Ecto neural progenitor cell (in vitro differentiated cells): ENCODE measurements at places on chromosomes 13 and 19.
A peak's percentile ranks its signal among the peaks of the same experiment; 100 is the strongest.

GRCh38 chr13:113656003-113656588, 1.9 kb downstream of the ATP4B start:
- no peak for DNase-seq

DNA sequence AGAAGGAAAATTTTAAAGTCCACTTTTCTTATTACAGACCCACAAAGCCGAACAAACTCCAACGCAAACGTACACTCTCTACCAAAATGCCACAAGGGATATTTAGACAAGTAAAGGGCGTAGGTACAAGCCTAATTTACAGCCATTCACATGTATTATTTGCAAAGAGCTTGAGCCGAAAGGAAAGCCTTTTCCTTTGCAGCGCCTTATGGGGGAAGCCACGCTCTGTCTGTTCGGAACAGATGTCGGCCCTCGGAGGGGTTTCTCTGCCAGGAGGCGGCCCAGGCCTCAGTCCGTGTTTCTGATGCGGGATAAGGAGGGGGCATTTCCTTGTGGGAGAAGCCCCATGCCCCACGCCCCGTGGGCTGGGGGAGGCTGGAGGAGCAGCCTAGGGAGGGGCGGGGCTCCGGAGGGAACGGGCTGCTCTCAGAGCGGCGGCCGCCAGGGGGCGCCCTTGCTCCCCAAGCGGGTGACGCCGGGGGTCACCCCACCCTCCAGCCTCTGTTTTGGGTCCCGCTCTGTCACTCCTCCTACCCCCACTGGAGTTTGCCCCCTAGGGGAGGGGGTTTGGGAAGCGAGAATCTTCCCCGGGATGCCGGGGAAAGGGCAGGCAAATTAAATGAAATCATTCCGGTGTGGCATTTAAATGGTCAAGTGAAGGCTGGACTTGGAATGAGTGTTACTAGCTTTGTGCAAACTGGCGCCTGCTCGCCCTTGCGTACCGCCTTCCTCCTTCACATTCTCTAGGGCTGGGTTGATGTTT, 2.9 kb downstream of the HTR2A start:
- DNase-seq = peak; percentile 89

GRCh38 chr13:77168237-77168636, 141.3 kb upstream of the FBXL3 start:
- no peak for DNase-seq

DNA sequence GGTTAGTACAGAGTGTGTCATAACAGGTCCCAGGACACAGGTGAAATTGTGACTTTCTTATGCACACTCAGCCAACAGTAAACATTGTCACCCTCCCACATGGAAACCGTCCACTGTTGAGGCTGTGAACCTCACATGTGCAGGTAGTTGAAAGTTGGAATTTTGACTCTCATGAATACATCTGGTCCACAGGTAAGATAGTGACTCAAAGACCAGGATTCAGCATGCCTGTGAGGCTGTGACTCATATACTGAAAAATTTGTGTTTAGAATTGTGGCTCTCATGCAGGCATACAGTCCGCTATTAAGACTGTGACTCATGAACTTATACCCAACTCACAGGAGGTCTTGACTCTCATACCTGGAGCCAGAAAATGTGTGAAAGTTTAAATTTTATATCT, 67.8 kb downstream of the ZNF728 start:
- DNase-seq = no peak

GRCh38 chr19:35521124-35521743, 6.9 kb downstream of the SBSN start:
- DNase-seq = no peak

GRCh38 chr13:23609874-23610576, 39.8 kb downstream of the TNFRSF19 start:
- DNase-seq = no peak

DNA sequence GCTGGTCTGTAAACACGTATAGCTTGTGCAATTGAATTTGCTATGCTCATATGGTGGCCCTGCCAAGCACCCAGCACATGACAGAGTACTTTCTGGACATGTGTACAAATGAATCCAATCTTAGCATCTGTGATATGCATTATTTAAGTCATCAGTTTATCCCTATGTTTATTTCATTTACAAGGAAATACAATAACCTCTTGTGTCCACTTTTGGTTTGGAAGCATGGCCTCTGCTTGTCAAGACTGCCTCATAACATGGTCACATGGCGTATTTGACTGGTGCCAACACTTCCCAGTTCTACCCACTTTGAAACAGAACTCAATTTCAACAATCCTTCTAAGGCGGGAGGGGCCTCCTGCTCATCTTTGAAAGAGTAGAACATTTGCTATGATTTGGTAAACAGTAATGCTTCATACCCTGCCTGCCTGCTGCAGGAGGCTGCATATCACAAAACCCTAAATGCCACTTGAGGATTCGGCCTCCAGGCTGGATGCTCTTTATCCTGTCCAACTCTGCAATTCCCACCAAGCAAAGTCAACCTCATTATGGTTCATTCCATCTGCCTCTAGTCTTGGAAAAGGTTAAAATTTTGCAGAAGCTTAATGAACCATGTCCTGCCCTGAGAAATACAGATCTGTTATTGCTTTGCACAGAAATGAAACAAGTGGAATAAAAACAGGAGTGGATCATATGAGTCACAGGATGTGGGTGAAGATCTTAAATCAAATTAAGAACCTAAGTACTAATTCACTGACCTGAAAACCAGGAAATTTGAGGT, 151.3 kb downstream of the CYSLTR2 start:
- no peak for DNase-seq

DNA sequence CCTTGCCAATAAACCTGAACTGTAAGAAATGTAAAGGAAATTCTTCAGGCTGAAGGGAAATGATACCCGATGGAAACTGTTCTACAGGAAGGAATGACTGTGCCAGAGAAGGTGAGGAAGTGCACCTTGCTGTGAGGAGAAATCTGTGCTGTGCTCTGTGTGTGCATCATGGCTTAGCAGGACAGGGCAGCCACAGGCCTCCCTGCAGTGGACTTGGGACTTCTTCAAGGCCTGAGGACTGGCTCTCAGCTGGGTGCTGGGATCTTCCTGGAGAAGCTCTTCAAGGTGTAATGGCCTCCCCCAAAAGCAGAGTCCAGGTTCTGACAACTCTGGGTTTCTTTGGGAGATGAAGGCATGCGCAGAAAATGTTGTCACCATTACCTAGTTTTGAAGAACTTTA, 145.1 kb downstream of the UQCRFS1 start:
- no peak for DNase-seq

DNA sequence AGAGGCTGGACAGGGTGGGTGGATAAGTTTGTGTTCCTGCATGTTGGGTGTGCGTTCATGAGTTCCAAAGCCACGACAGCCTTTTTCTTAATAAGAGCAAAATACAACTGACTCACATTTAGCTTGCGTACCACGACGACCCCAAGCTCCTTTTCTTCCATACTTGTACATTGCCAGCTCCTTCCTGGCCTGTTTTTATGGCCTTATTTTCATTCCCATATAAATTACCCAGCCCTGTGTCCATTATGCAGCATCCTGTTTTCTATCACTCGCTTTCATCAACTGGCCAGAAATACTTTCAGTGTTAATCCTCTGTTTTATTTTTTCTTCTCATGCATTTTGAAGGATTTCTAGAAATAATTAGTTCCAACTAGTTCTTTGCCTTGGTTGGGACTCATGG, 499.1 kb downstream of the FOXO1 start:
- no peak for DNase-seq

DNA sequence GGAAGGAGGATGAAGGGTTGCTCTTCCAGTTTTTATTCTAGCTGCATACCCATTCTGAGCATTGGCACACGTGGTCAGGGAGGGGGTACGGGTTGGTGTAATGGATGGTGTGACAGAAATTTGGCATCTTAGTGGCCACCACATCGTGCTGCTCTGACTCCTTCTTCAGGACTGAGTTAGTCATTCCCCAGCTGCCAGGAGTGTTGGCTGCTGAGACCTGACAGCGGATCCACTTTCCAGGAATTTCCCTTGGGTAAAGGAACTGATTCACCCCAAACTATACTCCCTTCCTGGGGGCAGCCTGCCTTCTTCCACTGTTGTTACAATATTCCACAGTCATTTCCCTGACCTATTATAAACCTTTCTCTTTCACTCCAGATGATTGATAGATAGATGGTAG, 595.5 kb upstream of the KLHL1 start:
- no peak for DNase-seq

- DNase-seq = no peak
Observed at GRCh38 chr13:110722971-110723370, 9.5 kb downstream of the ING1 start.

GRCh38 chr13:25879466-25879865, 172.3 kb downstream of the SHISA2 start:
- no peak for DNase-seq

GRCh38 chr19:55165952-55166529, 372 bp downstream of the DNAAF3 start:
- peak; percentile 91 for DNase-seq

DNA sequence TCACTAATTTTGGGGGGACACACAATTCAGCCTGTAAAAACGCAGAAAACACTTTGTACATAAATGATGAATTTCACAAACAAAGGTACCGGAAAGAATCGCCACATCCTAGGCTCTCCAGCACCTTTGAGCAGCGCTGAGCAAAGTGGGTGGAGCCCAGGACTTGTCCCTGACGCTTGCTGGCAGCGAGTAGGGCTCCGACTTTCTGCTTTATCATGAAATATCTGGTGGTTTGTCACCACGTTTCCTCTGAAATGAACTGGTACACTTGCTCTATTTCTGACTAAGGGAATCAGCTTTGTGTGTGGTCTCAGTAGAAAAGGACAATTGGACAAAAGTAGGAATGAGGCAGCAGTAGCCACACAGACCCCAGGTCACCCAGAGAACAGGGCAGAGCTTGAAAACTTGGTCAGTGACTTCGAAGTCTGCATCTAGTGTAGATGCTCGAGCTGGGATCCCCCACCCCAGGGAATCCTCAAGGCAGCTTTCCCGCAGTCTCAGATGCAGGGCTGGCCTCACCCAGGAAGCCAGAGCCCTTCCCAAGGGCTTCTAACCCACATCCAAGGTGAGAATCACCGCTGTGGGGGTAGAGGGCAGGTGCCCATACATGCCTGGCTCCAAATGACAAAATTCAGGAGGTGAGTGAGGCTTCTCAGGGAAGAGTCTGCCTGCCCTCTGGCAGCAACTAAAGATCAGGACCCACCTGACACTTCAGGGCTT, 85.3 kb upstream of the SOX1 start:
- DNase-seq = no peak

DNA sequence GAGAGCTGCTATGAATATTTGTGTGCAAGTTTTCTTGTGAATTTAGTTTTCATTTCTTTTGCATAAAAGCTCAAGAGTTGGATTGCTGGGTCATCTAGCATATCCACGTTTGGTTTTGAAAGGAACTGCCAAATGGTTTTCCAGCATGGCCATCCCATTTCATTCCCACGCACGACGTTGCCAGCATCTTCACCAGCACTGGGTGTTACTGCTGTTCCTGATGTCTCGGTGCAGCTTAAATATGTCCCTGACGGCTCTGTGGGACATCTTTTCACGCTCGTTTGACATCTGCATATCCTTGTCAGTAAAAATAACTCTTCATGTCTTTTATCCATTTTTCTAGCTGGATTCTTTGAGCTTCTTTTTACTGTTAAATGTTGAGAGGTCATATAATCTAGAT, 123.7 kb downstream of the ATP11A start:
- no peak for DNase-seq

DNA sequence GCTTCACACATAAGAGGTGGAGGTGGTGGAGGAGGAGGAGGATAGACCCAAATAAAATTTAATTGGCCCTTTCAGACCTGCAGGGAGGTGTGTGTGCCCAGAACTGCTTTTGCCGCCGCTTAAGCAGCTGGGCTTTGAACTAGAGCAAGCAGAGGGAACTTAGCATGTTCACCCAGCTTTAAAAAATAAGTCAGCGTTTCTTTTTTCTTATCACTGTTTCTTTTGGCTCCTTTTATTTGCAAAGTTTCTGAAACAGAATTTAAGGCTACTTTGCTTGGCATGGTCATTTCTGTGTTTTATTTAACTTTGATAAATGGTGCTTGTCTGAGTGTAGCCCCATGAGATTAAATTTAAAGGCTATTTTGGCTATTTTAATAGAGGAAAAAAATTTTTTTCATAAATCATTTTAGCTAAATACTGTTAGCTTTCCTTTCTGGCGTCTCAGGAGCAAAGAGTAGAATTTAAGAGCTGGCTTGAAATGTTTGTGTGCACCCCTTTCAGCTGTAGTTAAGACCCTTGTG, 43.3 kb upstream of the RNF113B start:
- no peak for DNase-seq

DNA sequence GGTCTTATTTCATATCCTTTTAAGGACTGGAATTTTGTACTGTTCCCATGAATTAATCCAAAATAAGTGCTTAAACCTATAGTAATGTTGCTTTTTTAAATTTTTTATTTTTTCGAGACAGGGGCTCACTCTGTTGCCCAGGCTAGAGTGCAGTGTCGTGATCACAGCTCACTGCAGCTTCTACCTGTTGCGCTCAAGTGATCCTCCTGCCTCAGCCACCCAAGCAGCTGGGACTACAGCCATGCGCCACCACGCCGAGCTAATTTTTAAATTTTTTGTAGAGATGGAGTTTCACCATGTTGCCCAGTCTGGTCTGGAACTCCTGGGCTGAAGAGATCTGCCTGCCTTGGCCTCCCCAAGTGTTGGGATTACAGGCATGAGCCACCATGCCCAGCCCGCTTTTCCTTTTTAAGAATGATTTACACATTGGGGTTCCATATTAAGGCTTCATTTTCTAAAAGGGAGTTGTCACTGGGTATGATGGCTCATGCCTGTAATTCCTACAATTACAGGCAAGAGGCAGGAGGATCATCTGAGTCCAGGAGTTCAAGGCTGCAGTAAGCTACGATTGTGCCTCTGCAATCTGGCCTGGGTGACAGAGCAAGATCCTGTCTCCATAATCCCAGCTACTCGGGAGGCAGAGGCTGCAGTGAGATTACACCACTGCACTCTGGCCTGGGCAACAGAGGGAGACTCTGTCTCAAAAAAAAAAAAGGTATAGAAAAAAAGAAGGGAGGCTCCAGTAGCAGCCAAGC, 28.3 kb upstream of the AKT2 start:
- no peak for DNase-seq

GRCh38 chr19:39325778-39326665, 5.4 kb upstream of the LRFN1 start:
- peak; percentile 51 for DNase-seq

DNA sequence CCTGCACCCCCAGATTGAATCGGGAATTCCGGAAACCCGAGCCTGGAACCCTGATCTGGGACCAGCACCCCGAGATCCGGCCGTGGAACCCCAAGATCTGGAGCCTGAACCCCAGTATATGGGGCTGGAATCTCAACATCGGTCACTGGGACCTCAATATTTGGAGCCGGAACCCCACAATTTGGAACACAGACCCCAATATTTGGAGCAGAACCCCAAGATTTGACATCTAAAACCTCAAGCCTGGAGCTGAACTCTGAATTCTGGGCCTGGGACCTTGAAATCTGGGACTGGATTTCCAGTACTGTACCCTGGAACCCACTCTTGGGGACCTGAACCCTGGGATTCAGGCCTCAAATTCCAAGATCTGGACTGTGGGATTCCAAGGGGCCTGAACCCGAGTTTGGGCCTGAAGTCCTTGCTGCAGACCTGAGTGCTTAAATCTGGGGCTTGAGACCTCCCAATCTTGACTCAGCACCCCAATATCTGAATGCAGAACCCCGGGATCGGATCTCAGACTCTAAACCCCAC, 629 bp downstream of the LRFN3 start:
- DNase-seq = no peak
